CMK (cell line): ENCODE measurements at places on chromosomes 1 and 21.
A peak's percentile ranks its signal among the peaks of the same experiment; 100 is the strongest.

GRCh38 chr1:232012773-232013386 is 386.3 kb downstream of the DISC1 start:
- no peak for DNase-seq

- no peak for DNase-seq
These were observed 94.2 kb downstream of the KCNK1 start for GRCh38 chr1:233707880-233708815.

GRCh38 chr1:90198616-90199332 is 203.9 kb downstream of the ZNF326 start:
- DNase-seq = no peak

GRCh38 chr1:215421744-215422143 is 145.4 kb upstream of the KCTD3 start:
- DNase-seq = no peak

DNA sequence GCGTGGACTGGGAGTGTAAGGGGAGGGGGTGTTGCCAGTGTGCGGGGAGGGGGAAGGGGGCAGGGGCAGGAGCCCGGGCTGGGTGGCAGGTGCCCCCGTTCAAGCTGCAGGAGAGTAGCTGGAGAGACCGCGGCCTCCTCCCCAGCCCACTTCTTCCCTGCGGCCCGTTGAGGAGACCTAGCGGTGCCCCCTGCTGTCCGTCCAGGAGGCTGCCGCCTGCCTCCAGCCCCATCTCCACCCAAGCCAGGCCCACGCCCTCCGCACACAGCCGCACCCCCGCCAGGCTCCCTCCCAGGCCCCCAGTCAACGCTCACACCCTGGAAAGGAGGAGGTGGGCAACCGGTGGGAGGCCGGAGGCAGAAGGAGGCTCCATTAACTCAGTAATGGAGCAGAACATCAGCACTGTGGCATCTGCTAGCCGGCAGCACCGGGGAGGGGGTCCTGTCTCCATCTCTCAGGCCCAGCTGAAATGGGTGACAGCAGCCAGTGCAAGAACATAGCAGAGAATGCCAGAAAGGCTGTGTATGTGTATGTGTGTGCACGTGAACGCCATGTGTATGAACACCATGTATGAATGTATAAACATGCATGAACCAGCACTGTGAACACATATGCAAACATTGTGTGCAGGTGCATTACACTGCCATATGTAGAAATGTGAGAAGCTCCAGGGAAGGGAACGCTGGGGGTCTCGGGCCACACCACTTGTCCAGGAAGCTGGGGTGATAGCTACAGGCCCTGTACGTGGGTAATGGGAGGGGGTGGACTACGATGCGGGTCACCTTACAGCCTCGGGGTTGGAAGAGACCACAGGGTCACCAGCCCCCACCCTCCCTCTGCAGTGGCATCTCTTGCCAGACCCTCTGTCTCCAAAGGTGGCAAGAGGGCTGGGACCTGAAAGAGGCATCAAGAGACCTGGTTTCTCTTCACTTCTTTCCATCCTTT is 84.6 kb downstream of the SYT2 start:
- DNase-seq = peak; percentile 41

GRCh38 chr1:32714277-32714676 is 11.7 kb upstream of the SYNC start:
- DNase-seq = no peak

DNA sequence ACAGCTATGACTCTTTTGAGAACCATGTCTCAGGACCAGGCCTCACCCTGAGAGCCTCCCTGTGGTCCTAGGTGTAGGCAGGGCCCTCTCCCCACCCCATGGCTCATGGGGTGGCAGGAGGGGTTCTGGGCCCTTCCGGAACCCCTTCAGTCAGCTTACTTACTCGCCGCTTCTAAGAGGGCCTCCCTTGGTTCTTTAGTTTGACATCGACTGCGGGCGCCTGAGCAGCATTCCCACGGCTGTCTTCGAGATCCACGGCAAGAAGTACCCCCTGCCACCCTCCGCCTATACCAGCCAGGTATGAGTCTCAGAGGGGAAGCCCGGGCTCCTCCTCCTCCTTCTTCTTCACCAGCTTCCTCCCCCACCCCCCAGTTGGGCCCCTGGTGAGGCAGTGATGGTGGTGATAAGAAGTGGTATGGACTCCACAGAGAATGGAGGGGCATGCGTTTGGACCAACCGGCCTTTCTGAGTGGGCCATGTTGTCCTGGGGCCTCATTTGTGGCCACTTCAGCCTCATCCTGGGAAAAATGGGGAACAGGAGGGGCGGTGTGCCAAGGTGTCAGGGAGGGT is 28.9 kb downstream of the KCNA10 start:
- no peak for DNase-seq

- no peak for DNase-seq
These were observed 24.0 kb upstream of the VWA5B1 start for GRCh38 chr1:20266642-20267041.

- DNase-seq = no peak
These were observed 82.9 kb downstream of the NIBAN1 start for GRCh38 chr1:184891440-184891839.

- DNase-seq = no peak
These were observed at the start of gene RYR2 for GRCh38 chr1:237041795-237042525. Gene RYR2, plus strand, starts transcription at chr1:237042184. Its CDS starts 338 bp downstream, at chr1:237042522.

- no peak for DNase-seq
These were observed 56.1 kb upstream of the DMRTB1 start for GRCh38 chr1:53402891-53403655.

DNA sequence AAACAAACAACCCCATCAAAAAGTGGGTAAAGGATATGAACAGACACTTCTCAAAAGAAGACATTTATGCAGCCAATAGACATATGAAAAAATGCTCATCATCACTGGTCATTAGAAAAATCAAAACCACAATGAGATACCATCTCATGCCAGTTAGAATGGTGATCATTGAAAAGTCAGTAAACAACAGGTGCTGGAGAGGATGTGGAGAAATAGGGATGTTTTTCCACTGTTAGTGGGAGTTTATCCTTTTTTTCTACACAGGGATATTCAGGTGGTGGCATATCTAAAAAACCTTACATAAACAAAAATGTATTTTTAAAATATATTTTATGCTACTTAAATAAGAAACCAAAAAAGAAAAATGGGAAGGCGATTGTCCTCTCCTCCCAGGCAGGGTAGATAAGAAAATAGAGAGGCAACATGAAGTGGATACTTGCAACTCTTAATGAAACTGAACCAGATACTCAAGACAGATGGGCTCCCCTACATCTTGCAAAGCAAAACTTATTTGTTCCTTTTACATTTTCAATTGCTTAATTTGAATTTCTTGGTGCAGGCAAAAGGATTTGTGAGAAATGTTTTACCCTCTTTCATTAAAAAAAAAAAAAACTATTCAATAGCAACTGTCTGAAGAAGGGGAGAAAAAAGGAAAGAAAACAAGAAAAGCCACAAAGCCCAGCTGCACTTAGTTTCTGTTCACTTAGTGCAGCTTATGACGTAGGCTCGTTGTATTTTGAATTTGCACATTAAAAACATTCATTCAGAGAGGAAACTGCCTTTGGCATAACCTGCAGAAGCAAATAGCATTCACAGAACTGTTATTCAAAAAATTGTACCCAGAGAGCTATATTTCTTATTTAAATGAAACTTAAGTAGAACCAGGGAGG is 36.9 kb upstream of the RGS1 start:
- no peak for DNase-seq

GRCh38 chr1:5941671-5942070 is 50.6 kb downstream of the NPHP4 start:
- DNase-seq = no peak

DNA sequence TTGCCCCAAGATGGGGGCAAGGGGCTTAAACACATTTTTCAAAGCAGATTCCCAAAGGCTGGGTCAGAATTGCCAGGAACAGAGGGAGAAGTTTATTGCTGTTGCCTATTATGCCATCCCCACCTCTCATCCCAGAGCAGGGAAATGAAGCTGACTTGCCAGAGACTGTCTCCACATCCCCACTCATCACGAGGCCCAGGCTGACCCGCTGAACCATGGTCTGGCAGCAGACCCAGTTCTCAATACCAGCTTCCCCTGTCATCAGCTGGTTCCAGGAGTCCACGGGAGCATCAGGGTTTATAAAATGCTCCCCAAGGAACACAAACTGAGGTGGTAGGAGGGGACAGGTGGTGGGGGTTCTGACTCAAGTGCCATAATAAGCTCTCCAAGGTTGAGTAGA is 605.9 kb downstream of the NPHP4 start:
- no peak for DNase-seq

DNA sequence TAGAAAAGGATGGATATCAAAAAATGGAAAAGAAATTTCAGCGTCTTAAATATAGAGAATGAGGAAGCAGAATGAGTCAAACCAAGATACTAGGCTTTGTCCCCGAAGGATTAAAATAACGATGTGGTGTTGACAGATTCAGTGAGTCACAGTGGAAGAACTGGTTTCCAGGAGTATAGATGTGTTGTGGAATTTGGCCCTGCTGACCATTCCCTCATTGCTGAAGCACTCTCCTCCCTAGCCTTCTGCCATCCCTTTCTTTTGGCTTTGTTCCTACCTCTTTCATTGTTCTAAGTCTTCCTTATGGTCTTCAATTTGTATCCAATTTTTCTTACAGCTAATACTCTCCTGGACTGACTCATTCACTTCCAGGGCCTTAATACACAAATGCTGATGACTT is 23.1 kb upstream of the USP25 start:
- DNase-seq = no peak

DNA sequence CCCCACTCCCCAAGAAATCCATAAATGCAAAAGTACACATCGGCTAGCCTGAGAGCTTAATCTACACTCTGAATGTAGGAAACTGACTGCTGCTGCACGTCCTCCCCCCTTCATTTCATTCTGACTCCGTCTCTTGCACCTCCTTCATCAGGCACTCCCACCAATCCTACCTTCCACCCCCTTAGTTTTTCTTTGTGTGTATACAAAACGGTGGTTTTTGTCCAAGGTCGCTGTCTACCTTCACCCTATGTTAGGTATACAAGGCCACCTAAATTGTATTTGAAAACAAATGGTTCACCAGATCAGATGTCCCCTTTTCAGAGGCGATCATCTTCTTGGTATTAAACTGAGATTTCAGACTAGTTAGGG is 1.9 kb downstream of the WDR26 start:
- DNase-seq = no peak

GRCh38 chr1:29653886-29654450 is 417.6 kb downstream of the PTPRU start:
- no peak for DNase-seq

DNA sequence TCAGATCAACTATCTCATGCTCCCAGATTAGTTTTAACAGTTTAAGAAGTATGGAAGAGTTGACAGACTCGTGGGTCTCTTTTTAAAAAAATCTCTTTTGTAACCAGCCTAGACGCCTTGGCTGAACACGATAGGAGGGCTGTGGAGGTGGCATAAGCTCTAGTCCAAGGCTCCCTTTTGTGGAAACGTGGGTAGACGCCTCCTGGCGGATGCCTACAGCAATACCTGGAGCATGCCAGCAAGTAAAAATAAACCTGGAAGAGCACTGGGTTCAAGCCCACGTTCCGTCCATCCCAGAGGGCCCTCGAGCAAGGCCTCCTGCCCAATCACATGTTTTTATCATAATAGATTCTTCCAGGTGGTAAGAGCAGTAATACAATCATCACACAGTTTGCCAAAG is 87.9 kb downstream of the RGS7 start:
- DNase-seq = no peak

GRCh38 chr1:79380078-79380477 is 373.5 kb upstream of the ADGRL4 start:
- no peak for DNase-seq

- no peak for DNase-seq
These were observed 25.8 kb upstream of the KCNE1 start for GRCh38 chr21:34537838-34538237.

DNA sequence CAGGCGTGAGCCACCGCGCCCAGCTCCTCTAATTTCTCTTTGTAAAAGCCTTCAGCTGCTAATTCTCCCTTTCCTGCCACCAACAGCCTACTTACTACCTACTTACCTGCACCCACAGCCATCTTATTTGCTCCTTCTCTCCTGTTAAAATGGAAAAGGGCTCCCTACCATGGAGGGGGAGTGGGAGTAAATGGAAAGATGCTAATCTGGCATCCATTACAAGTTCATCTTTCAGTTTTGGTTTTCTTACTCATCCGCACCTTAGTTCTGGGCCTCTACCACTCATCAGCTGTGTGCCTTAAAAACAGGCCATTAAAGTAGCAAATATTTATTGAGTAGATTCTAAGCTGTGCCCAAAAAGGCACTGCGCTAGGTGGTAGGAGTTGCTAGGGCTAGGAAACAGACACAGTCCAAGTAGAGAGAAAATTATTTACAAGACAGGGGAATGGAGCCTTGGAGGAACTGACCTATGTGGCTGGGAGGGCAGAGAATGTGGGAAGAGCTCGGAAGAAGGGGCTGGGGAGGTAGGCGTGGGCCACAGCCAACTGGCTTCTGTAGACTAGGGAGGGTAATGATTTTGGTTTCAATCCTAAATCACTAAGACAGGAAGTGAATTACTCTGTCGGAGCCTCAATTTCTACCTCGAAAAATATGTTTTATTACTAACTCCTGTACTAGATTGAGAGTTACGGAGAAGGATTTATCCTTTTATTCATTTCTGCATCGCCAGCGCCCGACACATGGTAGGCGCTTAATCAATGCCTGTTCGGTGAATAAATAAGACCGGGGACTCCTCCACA is 685 bp upstream of the DDI2 start:
- no peak for DNase-seq

GRCh38 chr1:6224718-6225117 is 11.0 kb downstream of the ICMT start:
- no peak for DNase-seq

DNA sequence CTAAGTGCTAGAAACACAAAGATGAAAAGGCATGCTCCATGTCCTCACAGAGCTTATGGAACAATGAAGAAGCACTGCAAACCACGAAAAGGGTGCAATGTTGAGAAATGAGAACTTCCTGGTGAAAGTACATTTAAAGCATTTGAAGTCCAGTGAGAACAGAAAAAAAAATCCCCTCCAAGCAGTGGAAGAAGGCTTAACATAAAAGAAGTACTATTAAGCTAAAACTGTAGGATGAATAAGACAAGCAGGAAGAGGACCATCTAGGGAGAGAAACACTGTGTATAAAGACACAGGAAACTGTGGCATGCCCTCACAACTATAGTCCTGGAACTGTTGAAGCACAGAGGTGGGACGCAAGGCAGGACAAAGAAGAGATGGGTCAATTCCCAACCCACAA is 10.0 kb downstream of the TP53BP2 start:
- DNase-seq = no peak

DNA sequence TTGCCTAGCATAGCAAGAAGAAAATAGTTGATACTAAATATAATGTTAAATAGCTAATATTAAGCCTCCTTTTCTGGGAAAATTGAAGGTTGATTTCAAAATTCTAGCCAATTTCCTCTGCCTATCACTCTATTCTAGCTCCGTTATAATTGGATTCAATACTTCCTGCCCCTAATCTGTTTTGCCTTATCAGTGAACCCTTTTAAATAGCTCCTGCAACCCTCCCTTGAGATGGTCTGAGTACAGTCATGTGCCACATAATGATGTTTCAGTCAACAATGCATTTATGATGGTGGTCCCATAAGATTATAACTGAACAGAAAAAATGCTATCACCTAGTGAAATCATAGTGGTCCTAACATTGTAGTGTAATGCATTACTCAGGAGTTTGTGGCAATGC is 79.7 kb upstream of the PBX1 start:
- no peak for DNase-seq

GRCh38 chr1:236654957-236655356 is 31.3 kb upstream of the ACTN2 start:
- DNase-seq = no peak
